ENCODE measurements at places on chromosomes 4 and X.

DNA sequence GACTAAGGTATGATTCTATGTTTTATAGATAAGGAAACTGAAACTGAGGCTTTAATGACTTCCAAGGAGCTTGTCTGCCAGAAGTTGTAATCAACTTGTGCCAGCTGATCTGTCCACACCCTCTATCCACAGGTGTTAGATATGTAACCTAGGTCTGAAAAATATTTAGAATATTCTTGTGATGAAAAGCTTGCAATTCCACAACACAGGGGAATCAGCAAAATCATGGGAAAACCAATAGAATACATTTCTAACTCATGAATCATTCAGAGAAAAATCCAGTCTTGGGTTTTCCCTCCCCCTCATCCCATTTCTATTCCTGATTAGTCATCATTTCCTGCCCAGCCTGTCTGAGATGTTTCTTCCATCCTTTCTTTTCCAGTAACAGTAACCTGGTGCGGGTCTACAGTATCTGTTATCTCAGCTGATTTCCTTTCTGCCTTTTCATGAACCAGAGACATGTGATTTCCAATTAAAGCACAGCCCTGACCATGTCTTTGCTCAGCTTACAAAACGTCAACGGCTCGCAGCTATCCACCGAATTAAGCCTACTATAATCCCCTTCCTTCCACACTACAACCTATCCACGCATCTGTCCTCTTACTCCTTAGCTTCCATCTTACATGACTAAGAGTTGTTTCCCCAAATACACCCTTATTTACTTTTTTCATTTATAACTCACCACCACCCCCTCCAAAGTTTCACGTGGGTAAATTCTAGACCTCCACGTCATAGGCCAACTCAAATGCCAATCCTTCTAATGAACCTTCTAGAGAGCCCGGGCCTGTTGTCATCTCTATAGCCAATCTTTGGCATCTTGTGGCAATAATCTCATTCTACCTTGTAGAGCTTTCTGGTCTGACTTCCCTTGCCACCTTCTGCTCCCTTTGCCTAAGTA, 961 bp upstream of the NOCT start:
- DNase-seq: peak; percentile 39

DNA sequence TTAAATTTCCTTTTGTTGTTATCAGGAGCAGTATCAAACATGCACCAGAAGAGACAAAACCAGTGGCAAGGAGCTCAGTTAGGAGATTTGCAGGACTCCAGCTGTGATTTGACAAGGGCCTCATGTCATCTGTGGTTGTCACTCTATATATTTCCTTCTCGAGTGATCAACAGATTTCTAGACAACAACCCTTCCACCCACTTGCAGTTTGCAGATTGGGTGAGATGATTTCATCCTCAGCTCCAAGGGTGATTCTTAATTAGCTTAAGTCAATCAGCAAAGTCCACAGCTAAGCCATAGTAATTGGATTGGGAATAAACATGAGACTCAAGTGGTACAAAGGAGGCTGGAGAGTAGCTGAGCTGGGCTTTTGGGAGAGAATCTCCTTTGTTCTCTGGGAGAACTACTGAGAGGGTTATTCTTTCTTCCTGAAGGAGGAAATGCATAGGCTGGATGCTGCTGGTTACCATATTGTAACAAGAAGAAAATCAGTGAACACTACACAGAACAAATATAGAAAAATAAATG, 192.8 kb downstream of the PPARGC1A start:
- DNase-seq: no peak

- peak; percentile 6 for DNase-seq
These were observed 71.2 kb downstream of the SUPT20HL2 start for GRCh38 chrX:24242649-24243175.

DNA sequence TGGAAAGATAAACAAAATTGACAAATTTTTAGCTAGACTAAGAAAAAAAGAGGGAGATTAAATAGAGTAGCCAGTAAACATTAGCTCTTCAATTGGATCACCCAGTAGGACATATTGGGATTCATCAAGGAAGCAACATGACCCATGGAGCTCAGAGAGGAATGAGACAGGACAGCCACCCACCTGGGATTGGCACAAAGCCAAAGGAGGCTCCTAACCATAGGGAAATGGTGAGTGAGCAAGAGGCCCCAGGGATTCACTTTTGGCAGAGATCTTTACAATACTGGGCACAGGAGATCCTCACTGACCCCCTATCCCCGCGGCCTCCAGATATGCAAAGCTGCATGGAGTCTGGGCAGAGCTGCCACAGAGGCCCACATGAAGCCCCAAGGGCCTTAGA, 34.8 kb upstream of the CXCL6 start:
- DNase-seq: no peak

- DNase-seq: no peak
These were observed at the start of gene FGF16 for GRCh38 chrX:77446908-77447652. Gene FGF16, plus strand, starts transcription at chrX:77447389. Its CDS starts 286 bp downstream, at chrX:77447675.

DNA sequence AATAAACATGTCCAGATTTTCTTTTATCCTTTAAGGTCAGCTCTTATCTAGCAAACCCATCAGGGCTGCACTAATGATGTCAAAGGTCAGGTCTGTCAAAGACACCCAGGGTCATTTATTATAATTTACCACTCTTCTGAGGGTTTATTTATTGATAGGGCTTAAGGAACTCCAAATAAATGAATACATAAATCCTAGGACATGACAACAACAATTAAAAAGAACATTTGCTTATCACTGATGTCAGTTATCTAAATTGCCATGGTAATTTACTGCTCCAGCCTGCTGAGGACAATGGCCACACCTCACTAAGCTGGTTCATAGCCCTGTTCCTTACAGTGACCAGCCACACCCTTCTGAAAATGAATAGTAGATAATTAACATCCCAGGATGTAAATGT, 317.1 kb downstream of the UNC5C start:
- no peak for DNase-seq

DNA sequence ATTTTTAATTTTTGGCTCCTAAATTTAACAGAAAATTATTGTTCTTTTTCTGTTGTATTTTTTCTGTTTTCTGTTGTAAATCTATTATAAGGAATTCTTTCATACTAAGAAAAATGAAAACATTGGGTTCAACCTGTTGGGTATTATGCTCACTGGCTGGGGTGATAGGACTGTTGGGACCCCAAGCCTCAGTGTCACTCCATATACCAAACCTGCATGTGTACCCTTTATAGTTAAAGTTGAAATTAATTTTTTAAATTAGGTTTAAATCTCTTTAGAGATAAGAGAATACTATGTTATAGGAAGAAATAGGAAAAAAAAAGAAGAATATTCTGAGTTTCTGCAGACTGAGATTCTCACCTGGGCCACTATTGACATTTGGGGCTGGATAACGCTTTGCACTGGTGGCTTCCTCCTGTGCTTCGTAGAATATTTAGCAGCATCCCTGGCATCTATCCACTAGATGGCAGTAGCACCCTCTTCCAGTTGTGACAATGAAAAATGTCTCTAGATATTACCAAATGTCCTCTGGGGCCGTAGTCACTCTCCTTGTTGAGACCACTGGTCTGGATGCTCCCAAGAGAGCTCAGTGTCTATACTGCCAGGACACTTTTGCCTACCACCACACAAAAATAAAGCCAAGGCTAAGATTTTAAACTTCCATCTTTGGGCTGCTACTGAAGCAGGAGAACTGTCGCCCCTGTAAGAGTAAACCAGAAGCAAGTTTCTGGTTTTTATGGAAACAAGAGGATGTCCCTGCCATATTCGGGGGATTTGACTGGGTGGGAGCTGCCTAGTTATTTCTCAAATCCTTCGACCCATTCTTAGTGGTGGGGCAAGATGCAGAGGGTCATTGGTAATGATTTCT, 22.4 kb upstream of the CLTRN start:
- DNase-seq: peak; percentile 66

GRCh38 chrX:50073601-50074000, 127.2 kb downstream of the AKAP4 start:
- DNase-seq: no peak

DNA sequence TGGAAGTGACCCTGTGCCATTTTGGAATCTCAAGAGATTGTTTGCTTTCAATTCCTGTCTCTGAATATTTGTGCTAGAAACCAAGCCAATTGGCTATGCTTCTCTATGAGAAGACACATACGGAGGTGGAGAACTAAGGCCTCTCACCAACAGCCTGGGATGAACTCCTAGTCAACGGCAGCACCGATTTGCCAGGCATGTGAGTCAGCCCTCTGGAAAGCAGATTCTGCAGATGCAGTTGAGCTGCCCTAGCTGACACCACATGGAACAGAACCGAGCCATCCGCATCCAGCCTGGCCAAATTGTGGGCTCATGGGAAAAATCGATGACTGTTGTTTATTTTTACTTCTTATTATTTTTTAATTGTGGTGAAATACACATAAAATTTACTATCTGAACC, 58.2 kb upstream of the WDFY3 start:
- no peak for DNase-seq

DNA sequence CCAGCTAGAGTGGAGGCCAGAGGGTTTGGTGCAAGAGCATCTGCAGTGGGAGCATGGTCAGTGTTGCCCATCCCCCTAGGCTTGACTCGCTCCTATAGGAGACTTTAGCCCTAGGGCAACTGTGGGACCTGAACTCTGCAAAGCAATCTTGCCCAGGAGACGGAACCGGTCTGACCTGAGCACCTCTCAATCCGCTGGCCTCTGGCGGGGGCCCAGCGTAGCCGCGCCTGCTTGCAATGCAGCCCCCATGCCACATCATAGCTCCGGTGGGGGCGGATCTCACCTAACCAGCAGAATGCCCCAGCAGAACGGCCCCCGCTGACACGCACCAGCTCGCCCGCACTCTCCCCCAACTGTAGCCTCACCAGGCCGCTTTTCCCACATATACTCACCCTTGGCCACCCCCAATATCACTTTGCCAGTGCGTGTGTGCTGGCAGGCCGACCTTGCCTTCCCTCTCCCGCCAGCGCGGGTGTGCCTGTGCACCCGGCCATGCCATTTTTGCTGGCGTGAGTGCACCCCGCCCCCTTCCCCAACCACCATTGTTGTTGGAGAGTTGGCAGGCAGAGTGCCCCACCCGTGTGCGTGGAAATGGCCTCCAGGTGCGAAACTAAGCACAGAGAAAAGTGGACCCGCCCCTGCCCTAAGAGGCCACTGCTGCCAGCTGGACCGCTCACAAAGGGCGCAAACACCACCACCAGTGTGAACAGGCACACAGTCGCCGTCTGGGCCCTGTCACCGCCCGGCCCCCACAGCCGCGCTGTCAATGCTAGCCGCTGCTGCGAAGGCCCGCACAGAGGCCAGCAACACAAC, 5.8 kb downstream of the BEX4 start:
- no peak for DNase-seq
